ENCODE measurements at places on chromosomes 2 and 18.

DNA sequence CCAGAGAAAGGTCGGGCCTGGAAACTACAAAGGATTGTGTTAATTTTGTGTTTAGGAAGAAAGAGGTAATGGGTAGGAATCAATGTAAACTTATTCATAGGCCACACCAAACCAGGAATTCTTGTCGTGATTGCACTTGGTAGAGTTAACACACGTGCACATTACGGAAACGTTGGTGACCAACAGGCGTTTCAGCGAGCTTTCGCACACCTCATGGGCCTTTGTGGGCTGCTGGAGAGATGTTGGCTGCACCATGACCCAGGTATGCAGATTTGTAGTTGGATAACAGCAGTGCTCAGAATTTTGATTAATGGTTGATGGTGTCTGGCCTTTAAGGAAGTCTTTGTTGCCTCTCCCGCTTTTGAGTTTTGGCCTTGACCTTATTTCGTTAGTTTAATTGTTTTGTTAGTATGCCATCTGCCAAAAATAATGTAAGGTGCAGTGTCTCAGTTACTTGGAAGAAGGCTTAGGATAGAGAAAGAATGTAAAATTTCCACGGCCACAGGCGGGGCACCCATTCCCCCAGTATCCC lies 1.9 kb downstream of the ZNF236 start:
- no peak for DNase-seq

DNA sequence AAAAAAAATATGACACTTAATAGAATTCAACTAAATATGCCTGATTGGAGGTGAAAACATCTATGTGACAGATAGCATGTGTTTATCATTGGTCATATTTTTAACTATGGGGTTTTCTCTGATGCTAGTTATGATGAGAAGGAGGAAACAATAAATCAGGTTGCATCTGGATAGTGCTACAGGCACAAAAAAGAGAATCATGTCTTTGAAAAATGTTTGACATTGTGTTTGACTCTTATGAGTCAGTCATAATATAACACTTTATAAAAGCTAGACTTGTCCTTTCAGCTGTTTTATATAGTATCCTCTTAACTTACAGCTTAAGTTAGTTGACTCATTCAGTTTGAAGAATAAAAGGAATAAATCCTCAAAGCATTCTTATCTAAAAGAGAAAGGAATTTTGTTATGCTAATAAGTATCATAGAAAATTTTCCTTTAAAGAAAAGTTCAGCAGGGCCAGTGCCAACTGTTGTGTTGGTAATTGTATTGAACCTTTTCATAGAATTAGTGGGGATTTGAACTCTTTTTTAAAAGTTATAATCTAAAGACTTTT lies 78.4 kb upstream of the UBXN4 start:
- no peak for DNase-seq

DNA sequence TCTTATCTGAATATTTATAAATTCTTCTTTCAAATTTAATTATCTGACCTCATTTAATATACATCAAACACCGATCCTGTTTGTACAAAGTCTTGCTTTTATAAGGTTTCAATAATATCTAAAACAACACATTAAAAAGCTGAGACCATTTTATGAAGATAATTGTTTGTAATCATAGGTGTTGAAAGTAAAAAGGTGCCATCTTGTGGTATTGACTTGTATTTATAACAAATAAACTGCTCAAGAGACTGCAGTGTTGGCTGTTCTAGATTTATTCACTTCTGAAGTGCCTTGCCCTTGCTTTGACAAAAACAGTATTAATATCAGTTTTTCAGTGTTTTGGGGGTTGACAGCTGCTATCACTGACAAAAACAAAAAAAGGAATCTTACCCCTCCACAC lies 286.8 kb upstream of the HNMT start:
- DNase-seq, result no peak

DNA sequence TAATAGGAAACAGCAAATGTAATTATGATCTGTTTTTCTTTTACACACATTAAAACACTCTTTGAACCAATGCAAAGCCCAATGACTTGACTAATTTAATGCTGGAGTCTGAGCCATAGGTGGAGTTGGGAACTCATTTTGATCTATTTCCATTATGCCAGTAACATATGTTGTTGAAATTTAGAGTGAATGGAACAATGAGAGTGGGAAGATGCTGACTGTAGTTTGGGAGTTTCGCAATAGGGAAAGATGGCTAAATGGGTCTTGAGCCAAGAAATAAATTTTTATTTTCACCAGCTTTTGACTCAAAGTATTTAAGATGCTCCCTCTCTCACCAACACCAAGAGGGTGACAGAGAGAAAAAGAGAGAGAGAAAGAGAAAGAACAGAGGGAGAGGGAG lies 246.7 kb downstream of the DLGAP1 start:
- DNase-seq, result no peak

- no peak for DNase-seq
These were observed 9.1 kb upstream of the C1GALT1C1L start for GRCh38 chr2:43685357-43685756.

DNA sequence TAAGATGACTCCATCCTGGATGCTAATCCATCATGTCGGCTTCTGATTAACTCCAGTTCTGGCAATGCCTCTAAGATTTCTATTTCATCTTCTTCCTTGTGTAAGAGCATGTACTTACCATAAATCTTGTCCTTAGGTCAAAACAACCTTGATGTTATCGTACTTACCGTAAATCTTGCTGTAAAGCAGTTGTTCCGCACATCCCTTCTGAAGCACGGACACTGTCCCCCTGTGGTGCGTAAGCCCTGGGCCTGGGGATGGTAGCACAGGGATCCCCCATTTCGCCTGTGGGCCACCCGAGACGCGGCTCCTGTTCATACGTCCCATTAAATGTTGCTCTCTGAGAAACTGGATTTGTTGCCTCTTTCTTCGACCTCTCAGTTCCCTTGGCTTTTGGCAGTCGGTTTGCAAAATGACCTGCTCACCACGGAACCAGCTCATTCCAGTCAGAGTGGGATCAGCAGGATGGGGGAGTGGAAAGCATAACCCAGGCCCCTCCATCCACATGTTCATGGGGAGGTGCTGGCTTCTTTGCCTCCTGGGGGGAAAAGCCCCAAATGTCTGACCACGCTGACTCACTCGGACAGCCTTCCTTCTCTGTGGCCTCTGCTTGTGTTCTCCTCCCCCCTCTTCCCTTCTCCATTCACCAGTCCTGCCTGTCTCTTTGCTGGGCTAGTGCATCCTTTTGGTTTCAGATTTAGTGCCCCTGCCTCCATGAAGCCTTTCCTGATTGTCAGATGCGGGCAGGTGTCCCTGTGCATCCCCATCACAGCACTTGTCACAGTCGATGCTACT lies 49.9 kb downstream of the RAB31 start:
- no peak for DNase-seq

DNA sequence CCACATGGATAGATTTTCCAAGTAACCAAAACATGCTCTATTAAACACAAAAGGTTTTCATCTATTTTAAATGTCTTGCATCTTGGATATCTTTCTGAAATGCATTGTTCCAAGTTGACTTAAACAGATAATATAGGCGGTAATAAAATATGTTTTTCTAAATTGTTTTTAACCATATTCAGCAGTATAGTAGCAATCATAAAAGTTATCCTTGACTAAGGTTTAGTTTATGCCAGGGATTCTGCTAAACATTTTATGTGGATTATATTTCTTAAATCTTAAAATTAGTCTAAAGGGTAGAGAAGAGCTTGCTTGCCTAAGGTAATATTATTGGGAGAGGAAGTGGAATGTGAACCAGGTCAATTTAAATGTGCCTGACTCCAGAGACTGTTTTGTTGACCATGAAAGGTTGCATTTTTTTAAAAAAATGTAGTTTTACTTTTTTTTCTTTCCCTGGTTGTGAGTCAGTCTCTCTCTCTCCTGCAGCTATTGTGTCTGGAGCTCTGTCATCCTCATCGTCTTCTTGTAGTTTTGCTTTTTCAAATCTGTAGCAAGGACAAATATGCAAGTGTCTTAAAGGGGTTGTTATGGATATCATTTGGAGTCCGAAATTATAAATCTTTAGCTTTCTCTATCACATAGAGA lies 309.1 kb upstream of the COL3A1 start:
- no peak for DNase-seq

- no peak for DNase-seq
These were observed 107.7 kb upstream of the PPP1CB start for GRCh38 chr2:28643911-28644334.

DNA sequence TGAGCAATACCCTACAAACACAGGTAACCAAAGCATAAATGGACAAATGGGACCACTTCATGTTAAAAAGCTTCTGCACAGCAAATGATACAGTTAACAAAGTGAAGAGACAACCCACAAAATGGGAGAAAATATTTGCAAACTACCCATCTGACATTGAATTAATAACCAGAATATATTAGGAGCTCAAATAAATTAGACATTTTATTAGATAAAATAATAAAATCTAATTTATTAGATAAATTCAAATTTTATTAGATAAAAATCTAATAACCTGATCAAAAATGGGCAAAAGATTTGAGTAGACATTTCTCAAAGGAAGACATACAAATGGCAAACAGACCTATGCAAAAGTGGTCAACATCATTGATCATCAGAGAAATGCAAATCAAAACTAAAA lies 35.8 kb upstream of the KCNH7 start:
- DNase-seq, result no peak

DNA sequence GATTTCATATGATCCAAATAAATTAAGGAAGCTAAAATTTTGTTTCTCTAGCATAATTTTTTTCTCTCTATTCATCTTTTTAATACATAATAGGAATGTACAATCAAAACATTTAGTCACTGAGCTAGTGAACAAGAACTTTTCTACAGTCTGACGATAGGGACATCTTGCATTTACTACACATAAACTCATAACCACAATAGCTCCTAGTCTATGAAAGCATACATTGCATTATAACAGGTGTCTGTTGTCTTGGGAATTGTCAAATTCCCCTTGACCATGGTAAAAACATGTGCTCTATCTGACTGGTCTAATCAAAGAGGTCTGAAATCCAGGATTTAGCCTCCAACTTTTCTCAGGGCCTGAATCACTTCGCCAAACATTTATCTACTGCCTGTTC lies 144.8 kb downstream of the FAM124B start:
- no peak for DNase-seq

DNA sequence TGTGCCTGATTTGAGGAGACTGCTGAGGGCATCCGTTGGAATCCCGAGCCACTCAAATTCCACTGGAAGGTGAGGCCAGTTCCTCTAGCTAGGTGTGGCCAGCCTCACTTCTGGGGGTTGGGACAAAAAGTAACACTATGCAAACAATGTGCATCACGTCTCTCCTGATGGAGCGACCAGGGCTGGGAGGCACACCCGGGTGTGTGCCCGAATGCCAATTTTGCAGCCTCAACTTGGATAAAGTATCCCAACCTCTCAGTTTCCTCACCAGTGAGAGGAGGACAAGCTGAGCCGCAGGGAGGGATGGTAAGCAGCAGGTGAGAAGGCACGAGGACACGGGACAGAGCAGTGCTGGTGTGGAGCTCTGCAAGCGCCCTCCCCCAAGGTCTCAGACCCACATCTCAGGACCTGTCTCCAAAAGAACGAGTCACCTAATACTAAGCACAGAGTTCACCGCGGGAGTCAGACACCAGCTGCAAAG lies 218.3 kb downstream of the HAUS1 start:
- DNase-seq, result no peak

DNA sequence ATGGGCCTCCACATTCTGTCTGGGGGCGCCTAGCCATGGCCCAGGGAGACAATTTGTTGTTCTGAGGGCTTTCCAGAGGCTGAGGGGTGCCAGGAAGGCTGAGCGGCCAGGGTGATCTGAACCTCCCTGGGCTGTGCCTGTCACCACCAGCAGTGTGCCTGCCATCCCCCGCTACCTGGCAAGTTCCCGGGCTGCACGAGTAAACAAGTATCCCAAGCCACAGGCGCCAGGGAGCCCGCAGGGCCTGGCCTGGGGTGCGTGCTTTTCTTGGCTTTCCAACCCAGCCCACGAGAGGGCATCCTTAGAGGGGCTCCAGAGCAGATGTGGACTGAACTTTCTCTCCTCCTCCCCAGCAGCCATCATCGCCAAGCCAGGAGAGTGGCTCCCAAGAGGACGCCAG lies 35.1 kb upstream of the B3GNT7 start:
- DNase-seq, result no peak

GRCh38 chr2:240507778-240508251 lies 50.0 kb downstream of the ANKMY1 start:
- DNase-seq, result no peak

DNA sequence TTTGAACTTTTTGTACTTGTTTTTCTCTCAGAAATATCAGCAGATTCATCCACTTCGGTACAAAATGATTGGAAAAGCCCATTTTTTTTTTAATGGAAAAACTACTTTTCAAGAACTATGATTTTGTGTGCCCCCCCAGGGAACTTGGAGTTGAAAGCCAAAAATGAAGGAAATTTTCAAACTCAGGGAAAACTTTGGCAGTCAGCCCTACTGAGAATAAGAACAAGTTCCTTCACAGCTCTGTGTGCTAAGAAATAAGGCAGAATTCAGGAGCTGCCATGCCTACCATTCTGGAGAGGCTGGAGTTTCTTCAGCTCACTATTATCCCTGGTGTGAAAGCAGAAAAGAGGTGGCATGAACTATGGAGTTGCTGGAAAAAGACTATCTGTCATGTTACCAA lies 226.0 kb upstream of the SLC35G4 start:
- no peak for DNase-seq

DNA sequence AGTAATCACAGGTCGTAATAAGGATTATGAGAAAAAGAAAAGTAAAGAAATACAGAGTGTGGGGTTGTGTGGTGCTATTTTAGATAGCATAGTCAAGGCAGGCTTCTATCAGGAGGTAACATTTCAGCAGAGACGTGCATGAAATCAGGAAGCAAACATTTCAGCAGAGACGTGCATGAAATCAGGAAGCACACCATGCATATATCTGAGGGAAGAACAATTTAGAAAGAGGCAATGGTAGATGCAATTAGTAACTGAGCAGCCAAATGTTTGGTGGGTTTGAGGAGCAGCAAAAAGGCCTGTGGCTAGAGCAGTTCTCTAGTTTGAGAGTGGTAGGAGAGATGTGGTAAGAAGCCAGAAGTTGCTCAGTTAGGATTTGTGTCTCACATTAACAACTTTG lies 713.7 kb downstream of the ADCYAP1 start:
- DNase-seq, result no peak

- peak; percentile 27 for DNase-seq
These were observed 25.7 kb downstream of the SRBD1 start for GRCh38 chr2:45585267-45585861.

DNA sequence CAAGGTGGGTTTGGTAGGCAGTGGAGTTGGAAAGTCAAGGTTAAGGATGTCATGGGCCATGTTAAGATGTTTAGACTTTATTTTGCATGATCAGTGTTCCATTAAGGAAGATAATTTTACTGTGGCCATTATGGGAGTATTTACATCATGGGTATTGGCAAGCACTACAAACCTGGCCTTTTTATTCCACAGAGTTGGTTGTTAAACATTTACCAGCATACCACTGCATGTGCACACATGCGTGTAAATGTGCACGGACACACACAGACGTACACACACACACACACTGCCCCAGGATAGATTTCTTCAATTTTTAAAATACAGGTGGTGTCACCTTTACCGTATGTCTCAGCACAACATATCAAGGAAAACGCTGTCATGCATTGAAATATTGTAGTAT lies 51.4 kb upstream of the ITGA6 start:
- DNase-seq, result no peak

GRCh38 chr2:229443546-229444268 lies 172.6 kb upstream of the PID1 start:
- DNase-seq, result no peak
